ENCODE measurements at places on chromosomes 3 and 15.

GRCh38 chr3:23084367-23084766 lies 118.8 kb upstream of the UBE2E2 start:
- DNase-seq: no peak

DNA sequence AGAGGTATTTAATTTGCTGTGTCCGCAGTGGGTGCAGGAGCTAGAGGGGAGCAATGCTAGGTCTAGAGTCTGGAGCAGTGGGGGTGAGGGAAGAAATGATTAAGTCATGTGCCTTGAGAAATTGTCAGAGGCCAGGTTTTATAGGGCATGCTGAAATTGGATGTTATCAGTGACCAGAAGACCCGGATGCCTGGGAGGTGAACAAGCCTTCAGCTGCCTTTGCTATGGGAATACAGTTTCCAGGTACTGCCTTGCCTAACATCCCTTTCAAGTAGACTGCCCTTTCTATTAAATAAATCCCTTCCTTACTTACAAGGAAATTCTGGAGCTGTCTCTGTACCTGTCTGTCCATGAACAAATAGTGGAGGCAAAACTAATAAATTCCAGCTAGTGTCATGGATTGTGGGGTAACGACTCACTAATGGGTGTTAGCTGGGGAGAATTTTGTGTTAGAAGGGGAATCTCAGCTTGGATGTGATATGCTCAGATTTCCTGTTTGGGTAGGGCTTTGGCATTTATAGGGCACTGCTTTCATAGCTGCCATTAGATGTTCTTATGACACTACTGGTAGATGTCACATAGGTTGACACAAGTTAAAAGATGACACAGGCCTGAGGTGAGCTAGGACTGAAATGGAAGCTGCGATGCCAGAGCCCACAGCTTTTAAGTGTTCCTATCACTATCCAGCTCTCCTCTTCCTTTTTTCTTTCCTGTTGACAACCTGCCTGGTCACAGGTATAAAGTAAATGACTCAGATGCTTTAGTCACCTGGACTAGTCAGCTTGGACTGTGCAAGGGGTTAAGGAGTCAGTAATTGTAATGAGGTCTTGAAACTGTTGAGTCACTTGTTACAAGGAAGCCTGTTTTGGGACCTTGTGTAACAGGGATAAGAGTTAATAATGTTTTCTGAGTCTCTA lies 21.3 kb downstream of the CHD2 start:
- DNase-seq: no peak

DNA sequence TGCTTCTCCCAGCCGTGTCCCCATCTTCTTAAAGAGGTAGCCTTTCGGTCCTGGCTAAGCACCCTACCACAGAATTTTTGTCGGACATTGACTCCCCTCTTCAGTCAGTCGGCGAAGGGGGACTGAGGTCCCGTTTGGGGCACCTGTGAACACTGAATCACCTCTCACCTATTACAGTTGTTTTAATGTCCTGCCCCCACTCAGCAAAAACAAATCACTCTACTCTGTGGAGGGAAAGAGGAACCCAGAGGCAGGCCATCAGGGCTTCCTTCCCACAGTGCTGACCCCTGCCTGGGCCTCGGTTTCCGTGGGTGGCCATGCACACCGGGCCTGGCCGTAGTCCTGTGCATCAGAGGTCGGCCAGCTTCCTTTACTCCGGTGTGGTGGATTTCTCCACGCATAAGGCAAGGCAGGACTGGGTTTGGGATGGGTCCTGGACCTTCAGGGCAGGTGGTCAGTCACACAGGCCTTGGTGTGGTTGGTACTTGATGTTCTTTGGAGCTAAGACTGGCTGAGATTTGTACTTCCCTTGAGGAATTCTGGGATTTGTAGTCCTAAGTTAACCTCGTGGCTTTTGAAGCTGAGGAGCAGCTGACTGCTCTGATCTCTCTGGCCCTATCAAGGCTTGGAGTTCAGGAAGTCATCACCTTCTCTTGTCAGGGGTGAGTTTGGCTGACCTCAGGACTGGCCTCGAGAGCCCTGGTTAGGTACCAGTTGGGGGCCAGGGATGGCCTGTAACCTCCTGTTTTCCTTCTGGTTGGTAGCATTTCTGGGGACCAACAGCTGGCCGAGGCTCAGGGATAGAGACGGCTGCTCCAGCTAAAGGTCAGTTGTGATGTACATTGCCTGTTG lies 627 bp upstream of the FAM131A start:
- no peak for DNase-seq

DNA sequence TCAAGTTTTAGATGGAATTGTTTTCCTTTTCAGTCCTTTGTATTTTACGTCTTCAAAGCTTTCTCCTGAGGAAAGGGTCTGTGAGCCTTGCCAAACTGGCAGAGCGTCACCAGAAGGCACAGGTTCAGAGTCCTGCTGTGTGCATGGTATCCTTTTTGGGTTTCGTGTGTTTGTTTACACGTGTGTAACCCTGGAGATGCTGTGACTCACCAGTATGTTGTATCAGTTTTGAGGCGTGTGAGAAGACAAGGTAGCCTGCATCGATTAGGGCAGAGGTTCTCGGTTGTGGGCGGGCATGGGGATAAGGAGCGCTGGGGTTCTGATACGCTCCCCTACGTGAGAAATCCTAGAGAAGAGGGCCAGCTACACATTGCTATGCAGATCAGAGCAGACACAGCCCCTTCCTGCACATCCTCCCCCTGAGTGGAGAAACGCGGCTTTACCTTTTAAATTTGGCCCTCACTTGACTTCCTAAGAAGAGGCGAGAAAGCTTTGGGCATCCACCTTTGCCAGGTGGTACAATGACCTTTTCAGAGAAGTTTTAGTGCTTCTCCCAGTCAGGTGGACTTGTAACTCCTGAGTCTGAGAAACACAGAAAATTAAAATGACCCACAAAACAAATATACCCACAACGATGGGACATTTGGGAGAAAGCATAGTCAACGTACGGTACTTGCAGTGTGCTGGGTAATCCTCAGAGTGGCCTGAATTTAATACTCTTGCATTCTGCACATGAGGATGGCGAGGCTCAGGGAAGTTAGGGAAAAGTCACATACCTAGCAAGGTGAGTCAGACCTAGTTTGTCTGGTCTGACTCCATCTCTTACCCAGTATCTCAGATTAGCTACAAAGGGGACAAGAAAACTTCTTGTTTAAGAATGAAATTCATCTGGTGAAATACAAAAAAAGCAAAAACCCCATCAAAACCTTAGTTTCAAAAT lies 38.1 kb downstream of the TRAK1 start:
- DNase-seq: no peak

DNA sequence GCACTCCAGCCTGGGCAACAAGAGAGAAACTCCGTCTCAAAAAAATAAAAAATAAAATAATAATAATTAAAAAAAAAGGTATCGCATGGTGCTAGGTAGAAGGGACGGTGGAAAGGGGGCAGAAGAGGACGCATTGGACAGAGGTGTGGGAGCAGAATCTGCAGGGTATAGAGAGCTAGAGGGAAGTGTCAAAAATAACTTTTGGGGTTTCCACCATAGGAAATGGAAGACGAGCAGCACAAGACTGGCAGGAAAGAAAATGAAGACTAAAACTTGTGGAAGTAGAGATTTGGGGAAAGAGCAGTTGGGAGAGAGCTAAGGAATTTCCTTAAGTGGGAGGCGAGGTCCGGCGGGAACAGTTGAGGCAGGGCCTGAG lies 585 bp upstream of the MKRN2 start:
- DNase-seq: no peak

DNA sequence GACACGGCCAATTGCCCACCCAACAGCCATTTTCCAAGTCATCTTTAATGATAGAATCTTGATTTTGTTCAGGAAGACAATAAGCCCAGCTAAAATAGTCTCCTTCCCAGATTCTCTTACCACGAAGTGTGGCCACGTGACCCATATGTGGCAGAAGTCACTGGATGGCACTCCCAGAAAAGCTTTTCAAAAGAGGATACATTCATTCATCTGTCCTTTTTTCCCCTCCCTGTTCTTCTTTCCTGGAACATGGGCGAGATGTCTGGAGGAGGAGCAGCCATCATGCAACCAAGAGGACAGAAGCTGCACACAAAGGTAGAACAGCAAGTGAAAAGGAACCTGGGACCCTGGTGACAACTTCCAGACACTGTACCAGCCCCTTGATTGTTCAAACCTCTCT lies 174.7 kb downstream of the UACA start:
- DNase-seq: no peak

DNA sequence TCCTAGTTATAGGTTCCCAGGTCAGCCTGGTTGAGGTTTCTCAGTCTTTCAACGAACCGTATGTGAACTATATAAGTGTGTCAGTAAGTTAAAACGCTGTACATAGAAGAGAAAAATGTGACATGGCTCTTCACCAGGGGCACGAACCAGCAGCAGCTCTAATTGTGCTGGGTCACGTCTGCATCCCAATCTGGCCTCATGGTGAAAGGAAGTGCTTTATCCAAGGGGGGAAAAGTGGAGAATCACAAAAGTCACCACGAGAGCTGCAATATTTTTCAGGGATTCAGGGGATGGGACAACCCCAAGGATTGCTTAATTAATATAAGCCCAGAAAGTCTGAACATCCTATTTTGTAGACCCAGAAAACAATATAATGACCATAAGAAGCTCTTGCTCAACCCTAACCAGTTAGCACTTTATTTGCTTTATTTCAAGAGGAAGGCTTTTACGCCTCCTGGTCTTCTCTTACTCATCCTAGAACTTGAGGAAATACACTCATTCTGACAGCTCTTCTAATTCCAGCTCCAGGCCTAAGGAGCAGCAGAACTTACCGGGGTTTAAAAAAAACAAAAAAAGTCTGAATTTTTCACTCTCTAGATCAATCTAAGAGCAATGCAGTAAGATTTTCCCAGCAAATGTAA lies 16.5 kb downstream of the ANXA2 start:
- DNase-seq: no peak

- DNase-seq: no peak
Observed at GRCh38 chr3:125148836-125149235, 63.7 kb downstream of the SLC12A8 start.

DNA sequence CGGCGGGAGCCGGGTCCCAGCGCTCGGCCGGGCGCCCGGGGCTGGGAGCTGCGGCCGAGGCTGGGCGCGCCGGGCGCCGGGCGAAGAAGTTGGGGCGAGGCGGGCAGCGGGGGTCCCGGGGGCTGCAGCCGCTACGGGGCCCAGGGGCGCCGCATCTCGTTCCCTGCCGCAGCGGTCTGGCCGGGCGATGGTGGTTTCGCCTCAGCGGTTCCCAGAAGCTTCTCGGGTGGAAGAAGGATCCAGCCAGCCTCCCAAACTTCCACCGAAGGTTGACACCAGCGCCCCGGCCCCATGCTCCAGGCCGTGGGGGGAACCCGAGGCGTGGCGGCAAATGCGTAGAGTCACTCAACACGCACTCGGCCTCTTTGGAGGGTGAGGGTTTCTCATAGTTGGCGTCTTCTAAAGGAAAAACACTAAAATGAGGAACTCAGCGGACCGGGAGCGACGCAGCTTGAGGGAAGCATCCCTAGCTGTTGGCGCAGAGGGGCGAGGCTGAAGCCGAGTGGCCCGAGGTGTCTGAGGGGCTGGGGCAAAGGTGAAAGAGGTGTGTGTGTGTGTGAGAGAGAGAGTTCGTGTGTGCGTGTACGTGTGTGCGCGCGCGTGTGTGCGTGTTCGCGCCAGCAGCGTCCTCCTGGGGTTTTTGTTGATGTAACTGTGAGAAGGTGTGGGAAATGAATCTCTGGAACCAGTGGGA lies 940 bp downstream of the BOC start:
- DNase-seq: peak; percentile 17

GRCh38 chr3:115099986-115100571 lies 47.0 kb downstream of the ZBTB20 start:
- DNase-seq: peak; percentile 10

DNA sequence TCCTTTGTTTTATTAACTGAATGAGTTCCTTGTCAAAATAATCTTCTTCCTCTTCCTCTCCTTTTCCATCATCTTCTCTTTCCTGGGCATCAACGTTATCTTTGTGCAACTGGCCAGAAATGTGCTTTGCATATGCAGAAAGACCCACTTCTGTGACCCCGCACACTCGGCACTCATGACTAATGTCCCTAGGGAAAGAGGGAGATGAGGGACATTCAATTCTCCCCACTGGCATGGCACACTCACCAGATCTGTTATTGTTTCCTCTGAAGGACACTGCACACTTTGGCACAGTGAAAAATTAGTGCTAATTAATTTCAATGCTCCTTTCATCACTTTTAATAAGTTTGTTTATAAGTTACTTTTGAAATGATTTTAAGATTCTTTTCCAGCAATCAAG lies 34.0 kb downstream of the ZNF106 start:
- DNase-seq: no peak

GRCh38 chr3:32498992-32499391 lies 3.7 kb downstream of the CMTM6 start:
- no peak for DNase-seq

- no peak for DNase-seq
Observed at GRCh38 chr15:65055201-65055870, 10.1 kb downstream of the SLC51B start.

DNA sequence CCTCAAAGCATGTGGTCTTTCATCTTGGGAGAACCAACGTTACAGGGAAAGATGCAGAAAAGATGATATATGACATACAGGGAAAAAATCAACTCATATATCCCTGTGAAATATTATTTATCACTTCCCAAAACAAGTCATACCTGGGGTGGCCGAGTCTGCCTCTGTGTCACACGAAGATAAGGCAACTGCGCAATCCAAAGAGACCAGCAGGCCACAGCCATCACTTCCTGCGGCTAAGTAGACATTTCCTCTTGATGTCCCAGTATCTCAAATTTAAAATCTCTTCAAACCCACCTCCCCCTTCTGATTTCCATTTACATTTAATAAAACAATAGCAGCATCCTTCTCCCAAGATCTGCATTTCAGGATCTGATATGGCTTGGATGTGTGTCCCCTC lies 71.5 kb downstream of the IGF2BP2 start:
- no peak for DNase-seq

- DNase-seq: no peak
Observed at GRCh38 chr3:193389335-193389734, 10.8 kb upstream of the ATP13A5 start.

GRCh38 chr3:122859021-122859805 lies 64.3 kb downstream of the SLC49A4 start:
- DNase-seq: no peak

GRCh38 chr15:32919749-32920414 lies 202.1 kb downstream of the GREM1 start:
- DNase-seq: no peak

- no peak for DNase-seq
Observed at GRCh38 chr15:92040350-92040749, 186.8 kb downstream of the SLCO3A1 start.

DNA sequence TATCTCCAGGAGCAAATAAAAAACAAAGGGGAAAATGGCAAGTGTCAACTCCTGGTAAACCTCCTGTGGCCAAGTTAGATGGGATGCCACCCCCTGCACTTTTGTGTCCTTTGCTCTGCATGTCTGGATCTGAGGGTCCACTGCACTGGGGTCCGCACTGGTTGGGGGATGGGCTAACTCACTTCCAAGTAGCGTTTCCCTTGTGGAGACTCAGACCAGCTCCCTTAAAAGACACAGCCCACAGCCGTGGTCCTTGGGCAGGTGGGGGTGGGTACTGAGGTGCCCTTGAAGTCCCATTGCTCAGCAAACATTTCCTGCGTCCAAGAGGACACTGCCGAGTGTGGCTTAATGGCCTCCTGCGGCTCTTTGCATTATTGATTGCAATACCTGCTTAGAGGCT lies 188.2 kb downstream of the MEGF11 start:
- no peak for DNase-seq

- no peak for DNase-seq
Observed at GRCh38 chr3:69014022-69014580, 617 bp upstream of the EOGT start.

Measured in activated CD4-positive, alpha-beta T cell treated with anti-CD3 and anti-CD28 coated beads, Interleukin-2, amount 50 U/mL, for 48 hours (primary cell).